CD4-positive, alpha-beta T cell (primary cell): ENCODE measurements at places on chromosomes 7 and 10.

- DNase-seq, result no peak
Observed at GRCh38 chr7:100185726-100186125, 8.0 kb downstream of the STAG3 start.

DNA sequence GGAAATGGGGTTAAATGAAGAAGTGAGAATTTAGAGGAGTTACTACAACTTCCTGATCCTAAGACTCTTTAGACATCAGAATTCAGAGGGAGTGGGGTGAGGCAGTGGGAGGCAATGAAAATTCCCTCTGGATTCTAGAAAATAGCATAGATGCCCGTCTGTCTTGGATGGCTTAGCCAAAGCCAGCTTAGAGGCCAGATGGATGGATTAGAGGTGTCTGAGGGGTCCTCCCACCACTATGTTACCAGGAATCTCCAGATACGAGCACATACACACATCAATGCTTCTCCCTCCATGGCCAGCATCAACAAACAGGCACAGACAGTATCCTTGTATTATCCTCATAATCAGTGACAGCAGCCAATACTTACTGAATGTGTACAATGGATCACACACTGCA is 418.1 kb downstream of the PLXNA4 start:
- DNase-seq, result no peak

GRCh38 chr10:123398180-123398591 is 244.0 kb downstream of the BUB3 start:
- DNase-seq, result no peak

DNA sequence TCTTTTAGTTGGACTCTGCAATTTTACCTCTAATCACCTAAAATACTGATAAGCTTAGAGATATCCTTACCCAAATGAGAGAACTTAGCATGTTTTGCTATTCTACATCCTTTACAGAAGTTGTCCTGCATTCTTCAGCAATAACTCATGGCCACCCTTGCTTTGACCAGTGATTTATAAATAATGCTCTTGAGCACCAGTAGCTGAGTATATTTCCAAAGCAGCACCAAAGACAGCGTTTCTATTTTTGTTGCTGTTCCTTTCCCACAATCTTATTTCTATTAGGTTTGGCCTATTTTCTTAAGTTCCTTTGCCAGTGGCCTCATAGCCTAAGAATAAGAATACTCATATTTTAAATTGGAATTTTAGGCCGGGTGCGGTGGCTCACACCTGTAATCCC is 15.0 kb downstream of the ARPC1A start:
- DNase-seq, result no peak

GRCh38 chr10:27699776-27700175 is 45.8 kb downstream of the MKX start:
- DNase-seq, result no peak

DNA sequence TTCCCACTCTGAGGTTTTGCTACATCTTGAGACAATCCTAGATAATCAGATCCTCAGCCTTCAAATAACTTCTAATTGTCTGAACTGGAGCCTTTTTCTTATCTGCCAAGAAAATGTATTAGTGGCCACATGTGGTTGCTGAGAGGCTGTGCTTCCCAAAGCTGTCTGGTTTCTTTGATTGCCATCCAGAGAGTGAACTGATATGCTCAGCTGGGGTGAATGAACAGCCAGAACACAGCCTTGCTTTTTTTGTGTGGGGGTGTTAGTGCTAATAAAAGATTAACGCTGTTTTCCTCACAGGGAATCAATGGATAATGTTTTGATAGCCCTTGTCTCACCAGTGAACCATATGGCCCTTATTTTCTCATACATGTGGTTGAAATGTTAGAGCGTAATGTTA is 66.9 kb downstream of the BBS9 start:
- no peak for DNase-seq

DNA sequence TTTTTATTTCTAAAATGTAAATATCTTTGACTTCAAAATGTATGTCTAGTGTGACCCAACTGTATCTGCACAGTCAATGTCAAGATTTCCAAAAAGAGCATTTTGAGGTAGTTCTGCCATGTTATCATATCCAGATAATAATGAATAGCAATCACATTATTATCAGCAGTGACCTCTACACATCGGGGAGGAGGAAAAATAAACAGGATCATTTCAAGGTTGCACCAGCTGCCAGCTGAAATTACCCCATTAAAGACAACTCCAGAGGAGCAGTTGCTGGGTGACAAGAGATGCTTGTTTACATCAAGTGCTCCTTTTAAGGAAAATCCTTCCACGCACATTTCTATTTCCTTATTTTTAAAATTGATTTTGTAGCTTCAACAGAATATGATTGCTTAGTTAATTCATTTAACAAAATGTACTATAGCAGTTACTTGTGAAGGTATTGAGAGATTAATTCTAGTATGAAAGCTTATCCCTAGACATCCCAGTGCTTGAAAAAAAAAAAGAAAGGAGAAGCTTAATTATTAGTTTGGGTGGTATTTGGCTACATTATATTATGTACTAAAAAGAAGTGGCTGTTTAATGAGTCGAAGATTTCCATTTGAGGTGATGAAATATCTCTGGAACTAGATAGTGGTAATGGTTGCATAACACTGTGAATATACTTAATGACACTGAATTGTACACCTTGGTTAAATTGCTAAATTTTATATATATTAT is 19.3 kb upstream of the SLC35G1 start:
- DNase-seq, result no peak

DNA sequence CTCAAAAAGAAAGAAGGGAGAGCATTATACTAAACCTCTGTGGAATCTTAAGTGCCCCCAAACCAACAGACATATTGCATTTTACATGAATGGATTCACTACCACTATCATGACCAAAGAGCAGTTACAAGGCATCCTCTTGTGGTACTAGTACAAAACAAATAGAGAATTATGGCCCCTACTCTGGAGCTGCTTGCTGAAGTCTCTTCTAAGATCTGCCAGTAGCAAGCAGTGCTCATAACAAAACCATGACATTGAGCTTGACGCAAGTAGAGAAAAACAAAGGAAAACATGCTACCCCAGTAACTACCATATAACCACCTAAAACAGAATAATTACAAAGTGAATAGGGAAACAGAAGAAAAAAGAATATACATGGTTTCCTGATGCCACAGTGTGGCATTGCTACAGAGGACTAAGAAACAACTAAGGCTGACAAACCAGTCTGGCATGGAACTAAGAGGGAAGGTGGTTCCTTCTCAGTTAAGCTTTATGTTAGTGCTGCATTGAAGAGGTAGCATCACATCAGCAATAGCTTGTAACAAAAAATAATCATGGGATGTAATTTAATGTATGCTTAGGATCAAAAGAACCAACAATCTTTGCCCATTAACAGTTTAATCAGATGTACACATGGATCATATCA is 150.2 kb upstream of the AGR3 start:
- DNase-seq, result no peak

DNA sequence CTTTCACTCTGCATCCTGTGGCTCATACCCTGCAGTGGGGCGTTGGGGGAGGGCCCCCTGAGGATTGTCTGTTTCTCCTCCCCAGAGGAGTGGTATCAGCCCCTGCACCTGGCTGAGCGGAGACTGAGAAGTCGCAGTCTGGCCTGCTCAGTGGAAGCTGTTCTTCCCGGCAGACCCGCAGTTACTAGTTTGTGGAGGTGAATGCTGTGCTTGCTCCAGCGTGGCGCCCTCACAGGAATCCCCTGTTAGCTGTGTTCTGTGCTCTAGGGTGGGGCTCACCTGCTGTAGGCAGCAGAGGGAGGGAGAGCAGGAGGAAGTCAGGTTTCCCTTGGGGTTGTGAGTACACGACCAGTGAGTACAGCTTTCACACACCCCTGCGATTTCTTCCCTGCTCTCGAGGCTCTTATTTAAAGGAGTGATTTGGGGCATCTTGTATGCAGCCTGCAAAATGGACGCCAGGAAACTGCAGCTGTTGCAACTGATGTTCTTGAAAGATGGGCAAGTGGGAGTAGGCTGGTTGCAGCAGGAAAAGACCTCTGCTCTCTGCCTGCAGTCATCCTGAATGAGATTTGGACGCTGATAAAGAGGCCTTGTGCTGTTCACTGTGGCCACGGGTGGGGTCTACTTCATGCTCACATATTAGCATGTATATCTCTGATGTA is 66.4 kb downstream of the HK1 start:
- peak; percentile 58 for DNase-seq

DNA sequence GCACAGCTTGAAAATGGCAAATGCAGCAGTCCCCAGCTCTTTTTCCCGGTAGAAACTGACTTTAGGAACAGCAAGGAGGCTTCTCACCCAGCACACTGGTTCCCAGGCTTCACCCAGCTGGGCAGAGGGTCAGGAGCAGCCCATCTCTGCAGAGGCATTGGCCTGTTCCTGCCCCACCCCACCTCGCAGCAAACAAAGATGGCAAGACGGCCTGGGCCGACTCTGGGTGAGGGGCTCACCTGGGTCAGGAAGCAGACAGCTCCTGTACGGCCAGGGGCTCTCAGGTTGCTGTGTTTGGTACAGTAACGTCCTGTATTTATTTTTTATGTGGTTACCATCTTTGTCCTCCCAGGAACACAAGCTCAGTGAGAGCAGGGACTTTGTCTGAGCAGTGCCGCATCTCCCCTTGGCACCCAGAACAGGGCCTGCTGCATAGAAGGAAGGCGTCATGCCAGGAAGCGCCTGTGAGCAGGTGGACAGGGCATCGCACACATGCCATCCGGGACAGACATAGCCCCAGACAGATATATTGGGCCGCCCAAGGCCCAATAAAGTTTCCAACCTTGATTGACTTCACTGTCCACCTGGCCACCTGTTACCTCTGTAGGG is 585.0 kb upstream of the FOXK1 start:
- DNase-seq, result no peak

GRCh38 chr10:91162495-91163268 is 57.8 kb upstream of the PCGF5 start:
- peak; percentile 78 for DNase-seq

GRCh38 chr7:32415936-32416335 is 74.2 kb downstream of the LSM5 start:
- DNase-seq, result no peak

DNA sequence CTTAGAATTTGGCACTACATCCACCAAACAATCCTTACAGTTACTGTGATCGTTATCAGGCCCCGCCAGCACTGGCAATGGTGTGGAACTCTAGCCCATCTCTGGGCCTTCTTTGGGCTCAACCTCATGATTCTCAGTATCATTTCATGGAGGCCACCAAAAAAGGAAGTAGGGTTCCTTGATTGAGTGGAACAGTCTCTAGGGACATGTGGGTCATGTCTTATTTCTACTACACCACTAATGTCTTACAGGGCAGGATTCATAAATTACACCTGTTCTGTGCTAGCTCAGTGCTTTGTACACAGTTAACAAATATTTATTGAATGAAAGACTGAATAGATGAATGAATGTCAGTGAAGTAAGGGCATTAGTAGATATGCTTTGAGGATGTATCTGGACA is 53.9 kb downstream of the AP3M1 start:
- no peak for DNase-seq

GRCh38 chr7:151099486-151100211 is 13.4 kb downstream of the AGAP3 start:
- no peak for DNase-seq

- DNase-seq, result no peak
Observed at GRCh38 chr7:122556873-122557542, 141.9 kb downstream of the RNF133 start.

- no peak for DNase-seq
Observed at GRCh38 chr10:65891073-65891981, 1034.5 kb upstream of the LRRTM3 start.

- no peak for DNase-seq
Observed at GRCh38 chr7:132935608-132936007, 146.3 kb downstream of the CHCHD3 start.
